ENCODE measurements at places on chromosomes 7 and 10.

- DNase-seq = no peak
Observed at GRCh38 chr10:12061124-12061523, 7.6 kb upstream of the DHTKD1 start.

- DNase-seq = no peak
Observed at GRCh38 chr10:102401735-102402511, 6.4 kb downstream of the NFKB2 start.

DNA sequence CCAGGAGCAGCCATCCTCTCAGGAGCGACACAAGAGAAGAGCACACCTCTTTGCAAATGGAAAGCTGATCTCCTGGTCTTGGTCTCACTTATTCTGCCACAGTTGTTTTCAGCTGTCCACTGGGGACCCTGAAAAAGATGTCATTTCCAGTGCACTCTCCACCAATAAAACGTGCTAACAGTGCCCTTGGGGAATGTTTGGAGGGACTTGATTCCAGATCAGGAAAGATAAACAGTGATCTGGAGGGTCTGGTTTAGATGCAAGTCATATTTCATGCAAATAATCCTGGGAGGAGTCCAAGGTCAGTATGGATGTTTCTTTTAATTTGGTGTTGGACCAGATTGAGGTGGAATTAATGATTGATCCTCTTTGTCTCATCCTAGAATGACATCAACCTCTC is 185.0 kb downstream of the CREB5 start:
- DNase-seq = no peak

DNA sequence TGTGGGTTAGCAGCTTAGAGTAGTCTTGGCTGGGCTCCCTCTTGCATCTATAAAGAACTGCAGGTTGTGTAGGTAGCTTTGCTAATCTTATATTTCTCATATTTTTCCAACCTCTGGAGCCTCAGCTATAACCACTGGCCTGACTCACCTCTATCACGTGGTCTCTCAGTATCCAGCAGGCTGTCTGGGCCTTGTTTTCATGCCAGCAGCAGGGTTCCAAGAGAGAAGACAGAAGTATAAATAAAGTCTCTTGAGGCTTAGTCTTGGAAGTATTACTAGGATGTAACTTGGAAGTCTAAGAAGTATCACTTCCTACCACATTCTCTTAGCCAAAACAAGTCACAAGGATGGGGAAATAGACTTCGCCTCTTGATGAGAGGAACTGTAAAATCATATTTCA is 73.3 kb downstream of the WIPF3 start:
- DNase-seq = no peak

- DNase-seq = no peak
Observed at GRCh38 chr10:61301575-61301974, 151.6 kb downstream of the TMEM26 start.

DNA sequence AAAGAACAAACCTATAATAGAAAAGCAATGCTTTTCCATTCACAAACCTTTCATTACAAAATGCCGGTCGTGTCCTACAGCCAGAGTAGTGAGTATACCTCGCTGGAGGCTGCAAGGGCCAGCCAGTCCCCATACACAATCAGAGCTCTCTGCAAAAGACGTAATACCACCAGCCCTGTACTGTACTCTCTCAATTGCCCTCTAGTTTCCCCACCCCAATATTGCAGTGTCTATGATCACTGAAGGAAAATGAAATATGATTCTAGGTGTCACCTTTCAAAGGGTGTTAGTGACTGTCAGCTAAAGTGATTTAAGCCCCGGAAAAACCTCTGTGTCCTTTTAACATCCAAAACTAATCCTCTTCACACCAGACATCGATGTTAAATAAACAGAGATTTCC is 24.8 kb downstream of the PLXNA4 start:
- no peak for DNase-seq

- no peak for DNase-seq
Observed at GRCh38 chr10:123270221-123270620, 116.0 kb downstream of the BUB3 start.

DNA sequence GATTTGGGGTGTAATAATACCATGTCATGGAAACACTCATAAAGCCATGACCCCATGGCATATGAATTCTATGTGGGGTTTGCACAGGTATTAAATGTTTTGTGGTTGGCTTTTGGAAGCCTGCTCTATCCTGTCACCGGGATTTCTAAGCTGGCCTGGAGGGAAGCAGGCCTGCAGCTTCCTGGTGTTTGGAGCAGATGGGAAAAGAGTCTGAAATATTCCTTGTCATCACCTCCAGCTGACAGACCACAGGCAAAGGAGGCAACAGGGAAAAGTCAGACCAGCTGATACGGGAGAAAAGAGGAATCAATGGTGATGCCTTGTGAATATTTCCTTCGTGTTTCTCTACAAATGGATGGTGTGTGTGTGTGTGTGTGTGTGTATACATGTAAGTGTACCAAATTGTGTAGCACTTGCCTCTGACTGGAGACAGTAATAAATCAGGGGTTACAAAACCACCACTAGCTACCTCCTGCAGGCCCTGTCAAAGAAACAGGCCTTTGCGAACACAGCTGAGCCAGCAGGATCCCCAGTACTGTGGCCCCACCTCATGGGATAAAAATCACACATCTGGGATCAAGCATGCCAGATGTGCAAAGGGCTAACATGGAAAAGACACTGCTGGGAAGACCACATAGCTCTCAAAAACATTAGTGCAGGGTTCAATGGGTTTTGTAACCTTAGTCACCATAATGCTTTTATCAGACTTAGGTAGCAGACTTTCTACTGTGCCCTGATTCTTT is 120.8 kb upstream of the HPS1 start:
- no peak for DNase-seq

DNA sequence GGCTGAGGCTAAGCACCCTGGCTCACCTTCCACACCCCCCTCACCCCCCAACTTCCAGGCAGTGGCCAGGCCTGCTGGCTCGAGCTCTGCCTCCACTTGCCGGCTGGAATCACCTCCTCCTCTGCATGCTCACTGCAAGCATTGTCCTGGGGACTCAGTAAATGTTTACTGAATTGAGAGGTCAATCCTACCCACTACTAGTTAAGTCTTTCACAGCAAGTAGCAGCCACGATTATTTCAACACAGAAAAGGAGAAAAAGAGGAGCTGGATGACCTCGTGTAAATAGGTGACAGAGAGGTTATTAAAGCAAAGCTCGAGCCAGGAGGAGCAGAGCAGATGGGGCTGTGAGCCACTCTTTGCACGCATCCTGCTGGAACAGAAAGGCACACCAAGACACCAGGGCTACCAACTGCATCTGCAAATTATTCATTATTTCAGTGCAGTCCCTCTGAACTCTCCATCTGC is 32.1 kb downstream of the HIPK2 start:
- no peak for DNase-seq

- DNase-seq = no peak
Observed at GRCh38 chr7:48505051-48505450, 333.8 kb downstream of the ABCA13 start.

DNA sequence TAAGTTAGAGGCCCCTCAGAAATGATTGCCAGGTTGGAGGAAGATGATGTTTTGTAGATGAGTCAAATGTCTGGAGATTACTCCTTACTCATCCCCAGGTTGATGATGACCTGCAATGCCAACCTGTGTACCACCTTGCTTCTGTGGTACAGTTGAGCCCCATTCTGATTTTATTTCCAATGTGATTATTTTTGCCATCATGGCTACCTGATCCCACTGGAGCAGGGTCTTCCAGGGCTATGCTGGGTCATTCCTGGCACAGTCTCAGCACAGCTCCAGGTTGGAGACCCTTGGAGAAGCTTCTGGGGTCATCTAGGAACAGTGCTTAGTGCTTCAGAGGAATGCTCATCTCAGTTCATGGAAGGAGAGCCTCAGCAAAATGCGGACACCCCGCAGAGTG is 34.3 kb downstream of the LRRC18 start:
- DNase-seq = no peak

DNA sequence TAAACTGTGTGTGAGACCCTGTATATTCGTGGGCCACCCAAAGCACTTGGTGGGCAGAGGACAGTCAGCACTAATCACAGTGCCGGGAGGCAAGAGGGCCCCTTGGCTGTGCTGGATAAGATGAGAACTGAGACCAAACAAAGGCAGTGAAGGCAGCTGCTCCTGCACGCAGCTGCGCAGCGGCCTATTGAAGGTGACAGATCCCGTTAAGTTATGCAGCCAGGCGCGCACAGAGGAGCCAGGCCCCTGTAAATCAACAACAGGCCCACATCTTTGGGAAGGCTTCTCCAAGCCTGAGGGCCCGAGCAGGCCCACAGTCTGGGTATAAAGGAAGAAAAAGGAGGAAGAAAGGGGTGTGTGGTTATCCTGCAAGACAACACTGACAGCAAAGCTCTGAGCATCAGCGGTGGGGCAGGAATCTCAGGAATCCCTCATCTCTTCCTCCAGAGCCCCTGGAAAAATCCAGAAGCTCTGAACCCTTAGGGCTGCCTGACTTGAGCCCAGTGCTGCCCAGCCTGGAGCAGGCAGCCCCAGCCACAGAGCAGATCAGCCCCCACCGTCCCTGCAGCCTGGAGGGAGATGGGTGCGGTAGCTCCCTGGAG is 154.2 kb downstream of the ARHGAP12 start:
- DNase-seq = no peak

- DNase-seq = no peak
Observed at GRCh38 chr10:16646181-16647059, 124.7 kb upstream of the C1QL3 start.

DNA sequence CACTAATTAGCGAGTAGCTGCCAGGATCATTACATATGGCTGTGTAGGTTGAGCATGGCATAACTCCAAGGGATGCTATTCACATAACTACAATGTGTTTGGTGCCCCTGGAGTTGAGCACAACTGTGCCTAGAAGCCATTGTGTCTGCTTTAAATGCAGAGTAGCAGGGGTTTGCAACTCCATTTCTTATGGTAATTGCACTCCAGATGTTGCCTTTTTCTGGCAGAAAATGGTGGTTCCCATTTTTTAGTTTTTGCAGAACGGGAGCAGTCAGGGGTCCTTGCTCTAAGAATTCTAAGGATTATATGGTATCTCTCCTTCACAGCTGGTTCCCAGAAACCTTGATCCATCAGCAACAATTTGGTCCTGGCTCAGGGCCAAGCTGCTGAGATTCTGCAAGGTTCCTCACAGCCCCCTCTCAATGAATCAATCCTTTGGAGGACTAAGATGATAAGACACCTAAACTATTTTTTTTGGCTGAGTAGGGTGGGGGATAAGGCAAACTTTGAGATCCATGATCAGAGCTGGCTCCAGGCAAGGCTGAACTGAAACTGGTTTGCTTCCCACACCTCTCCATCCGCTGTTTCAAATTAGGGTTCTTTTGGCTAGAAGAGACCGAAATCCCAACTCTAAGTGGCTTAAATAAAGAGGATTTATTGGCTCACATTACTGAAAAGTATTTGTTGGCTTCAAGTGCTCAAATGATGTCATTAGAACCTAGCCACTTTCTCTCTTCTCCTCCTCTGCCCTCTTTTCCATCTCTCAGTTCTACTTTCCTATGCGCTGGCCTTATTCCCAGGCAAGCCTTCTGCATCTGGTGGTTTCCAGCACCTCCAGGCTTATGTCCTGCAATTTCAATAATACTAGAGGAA is 97.5 kb upstream of the CCDC6 start:
- no peak for DNase-seq

- no peak for DNase-seq
Observed at GRCh38 chr7:156223935-156224832, 411.9 kb upstream of the SHH start.

DNA sequence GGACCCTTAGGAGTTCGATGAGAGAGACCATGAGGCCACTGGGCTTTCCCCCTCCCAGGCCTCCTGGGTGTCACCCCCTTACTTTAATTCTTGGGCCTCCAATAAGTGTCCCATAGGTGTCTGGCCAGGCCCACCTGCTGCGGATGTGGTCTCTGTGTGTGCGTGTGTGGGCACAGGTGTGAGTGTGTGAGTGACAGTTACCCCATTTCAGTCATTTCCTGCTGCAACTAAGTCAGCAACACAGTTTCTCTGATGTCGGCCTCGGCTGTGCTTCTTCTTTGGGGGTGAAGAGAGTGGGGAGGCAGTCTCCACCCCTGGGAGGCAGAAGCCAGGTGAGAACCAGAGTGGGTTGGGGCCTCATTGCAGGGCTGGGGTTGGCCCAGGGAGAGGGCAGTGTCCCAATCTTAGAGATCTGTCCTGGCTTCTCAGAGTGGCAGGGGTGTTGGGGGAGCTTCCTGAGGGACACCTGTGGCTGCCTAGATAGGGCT is 1.5 kb downstream of the PVRIG start:
- peak; percentile 83 for DNase-seq

DNA sequence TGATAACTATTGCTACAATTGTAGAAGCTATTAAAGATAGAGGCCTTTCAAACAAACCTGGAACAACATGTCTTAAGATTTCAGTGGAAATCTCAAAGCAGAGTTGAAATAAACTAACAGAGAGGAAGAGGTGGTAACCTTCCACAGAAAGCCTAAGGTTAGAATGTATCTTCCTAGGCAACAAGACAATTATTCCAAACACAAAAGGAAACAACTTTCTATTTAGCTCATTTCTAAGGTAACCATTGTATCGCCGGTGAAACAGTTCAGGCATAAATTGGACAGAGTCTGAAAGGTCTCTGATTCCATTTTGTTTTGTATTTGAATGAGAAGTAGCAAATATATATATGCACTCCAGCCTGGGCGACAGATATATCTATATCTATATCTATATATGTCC is 30.7 kb upstream of the HYCC1 start:
- no peak for DNase-seq

DNA sequence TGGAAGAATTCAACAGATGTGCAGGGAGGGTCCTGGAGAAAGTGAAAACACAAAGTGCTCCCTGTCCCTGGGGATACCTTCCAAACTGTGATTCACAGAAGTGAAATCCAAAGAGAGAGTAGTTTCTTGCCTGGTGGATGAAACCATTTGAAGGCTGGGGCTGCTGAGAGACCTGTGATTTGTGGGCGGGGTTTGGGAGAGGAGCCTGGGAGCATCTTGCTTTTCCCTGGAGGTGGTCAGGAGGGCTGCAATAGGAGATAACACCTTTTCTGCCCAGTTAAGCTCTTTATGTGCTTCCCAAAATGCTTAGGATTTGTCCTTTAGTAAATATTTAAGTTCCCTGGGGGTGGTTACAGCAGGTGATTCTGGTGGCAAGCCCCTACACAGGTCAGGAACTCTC is 105.3 kb upstream of the TPK1 start:
- DNase-seq = no peak

DNA sequence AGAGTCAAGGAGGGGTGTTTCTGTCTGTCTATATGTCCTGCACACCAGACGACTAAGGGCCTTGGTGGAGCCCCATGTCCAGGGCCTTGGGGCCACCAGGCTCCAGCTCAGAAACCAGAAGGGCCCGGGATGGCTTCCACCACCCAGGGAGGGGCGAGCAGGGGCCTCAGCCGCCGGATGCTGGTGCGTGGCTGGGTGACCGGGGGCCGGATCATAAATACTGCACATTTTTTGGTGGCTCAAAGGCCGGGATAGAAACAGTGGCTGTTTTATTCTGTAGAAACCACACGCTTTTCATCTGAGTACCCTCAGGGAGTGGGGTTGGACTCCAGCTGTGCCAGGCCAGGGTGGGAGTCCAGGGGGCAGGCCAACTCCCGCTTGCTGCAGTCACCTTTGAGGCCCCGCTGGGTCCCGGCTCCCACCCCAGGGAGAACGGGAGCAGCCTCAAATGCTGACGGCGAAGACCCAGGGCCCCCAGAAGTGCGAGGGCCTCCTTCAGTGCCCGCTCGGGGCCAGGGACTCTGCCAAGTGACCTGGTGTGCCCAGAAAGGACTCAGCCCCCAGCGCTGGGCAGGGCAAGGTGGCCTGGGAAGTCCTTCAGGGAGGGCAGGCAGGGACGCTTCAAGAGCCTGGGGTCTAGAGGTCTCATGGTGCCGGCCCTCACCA is 28.2 kb downstream of the PDGFA start:
- no peak for DNase-seq

- no peak for DNase-seq
Observed at GRCh38 chr10:14016011-14016536, 314.6 kb downstream of the FRMD4A start.

Data from activated CD8-positive, alpha-beta T cell treated with anti-CD3 and anti-CD28 coated beads, Interleukin-2, amount 10 ng/mL, durations not matched to agents 7 days and 5 days (primary cell).